ENCODE measurements at places on chromosomes 6 and 20. TPM values are rescaled to one million over a fixed set of nuclear protein-coding genes. Genes with fewer than 3 reads are reported as not detected.

Gene SOX18
- total RNA-seq = 2.3 TPM

Gene SLC32A1
- total RNA-seq = not detected

Gene HLA-DPA1
- not detected for total RNA-seq

Gene EPB41L1
- total RNA-seq = 63.3 TPM

Gene HLA-DMB
- 1.5 TPM for total RNA-seq

Gene SNTA1
- total RNA-seq = 9.5 TPM

Gene ZFP57
- total RNA-seq = not detected

Data from A549 treated with CpdA at 1 μM for 4 hours (cell line).